ENCODE measurements at places on chromosomes 11 and 22.

GRCh38 chr11:117527271-117527670 lies 199.6 kb downstream of the CEP164 start:
- no peak for DNase-seq

DNA sequence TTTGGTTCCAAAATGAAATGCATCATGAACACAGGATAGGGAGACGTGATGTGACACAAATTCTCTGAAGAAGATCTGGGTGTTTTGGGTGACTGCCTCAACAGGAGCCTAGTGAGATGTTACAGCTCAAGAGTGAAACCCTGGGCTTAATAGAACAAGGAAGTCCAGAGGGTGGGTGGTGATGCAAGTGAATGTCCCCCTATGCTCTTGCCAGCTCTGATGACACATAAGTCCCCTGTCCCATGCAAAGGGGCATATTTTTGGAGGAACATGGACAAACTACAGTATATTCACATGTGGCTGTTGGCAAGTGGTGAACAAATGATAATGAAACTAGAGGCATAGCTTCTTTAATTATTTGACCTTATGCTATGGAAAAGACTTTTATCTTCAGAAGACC lies 9.2 kb downstream of the CRTAM start:
- DNase-seq, result no peak

GRCh38 chr11:116366980-116367645 lies 405.7 kb downstream of the BUD13 start:
- no peak for DNase-seq

- DNase-seq, result no peak
Measured at GRCh38 chr22:27348634-27349033, 452.9 kb downstream of the MN1 start.

DNA sequence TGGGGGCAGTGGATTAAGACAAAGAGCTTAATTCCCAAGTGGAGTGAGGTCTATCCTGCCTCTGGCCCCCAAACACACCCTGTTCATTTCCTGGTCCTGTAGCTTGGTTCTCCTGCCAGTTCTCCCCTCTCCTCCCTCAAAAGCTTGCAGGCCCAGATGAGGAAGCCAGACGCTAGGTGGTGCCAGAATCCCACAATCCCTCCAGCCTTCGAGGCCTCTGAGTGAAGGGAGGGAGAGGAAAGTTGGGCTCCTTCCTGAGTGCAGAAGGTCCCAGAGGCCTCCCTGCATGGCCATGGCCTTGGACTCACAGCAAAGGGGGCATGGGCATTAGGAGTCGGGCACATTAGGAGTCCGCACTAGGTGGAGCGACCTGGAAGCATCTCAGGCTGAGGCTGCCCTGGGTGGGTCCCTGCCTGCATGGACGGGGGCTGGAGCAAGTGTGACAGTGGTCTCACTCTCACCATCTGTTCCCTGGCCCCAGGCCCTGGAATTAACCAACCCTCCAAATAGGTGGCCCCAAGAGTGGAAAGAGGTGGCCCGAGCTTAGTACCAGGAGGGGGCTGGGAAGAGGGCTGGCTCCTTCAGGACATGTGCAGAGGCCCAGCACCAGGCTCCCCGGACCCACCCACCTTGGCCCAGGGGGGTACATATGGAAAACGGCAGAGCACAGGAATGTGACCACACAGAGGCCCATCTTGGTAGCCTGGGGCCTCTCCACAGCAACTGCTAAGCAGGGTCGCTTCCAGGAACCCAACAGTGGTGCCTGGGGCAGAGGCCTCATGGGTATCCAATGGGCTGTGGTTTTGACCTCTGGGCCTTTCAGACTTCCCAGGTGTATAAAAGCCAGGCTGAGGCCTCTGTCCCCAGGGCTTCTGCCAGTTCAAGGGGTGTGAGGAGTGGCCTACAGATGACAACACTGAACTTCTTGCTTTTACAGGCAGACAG lies 5.2 kb downstream of the FXYD2 start:
- peak; percentile 63 for DNase-seq

GRCh38 chr22:48901324-48901723 lies 926.3 kb downstream of the BRD1 start:
- no peak for DNase-seq

- DNase-seq, result no peak
Measured at GRCh38 chr11:1057806-1058205, 16.9 kb upstream of the MUC2 start.

DNA sequence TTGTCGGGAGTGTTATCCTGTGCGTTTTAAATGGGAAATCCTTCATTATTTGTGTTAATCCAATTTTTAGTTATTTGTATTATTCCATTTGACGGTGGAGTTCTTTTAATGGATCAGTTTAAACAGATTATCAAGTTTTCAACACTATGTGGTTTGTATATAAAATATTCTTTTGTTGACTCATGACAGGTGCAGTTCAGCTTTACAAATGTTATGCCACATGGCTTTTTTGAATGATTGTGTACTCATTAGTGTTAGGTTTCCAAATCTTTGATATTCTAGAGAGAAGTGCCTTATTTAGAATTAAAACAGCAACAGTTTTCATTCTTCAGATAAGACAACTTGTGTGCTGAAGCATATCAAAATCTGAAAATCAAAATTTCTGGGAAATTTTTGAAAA lies 2.4 kb downstream of the JAM3 start:
- peak; percentile 64 for DNase-seq

DNA sequence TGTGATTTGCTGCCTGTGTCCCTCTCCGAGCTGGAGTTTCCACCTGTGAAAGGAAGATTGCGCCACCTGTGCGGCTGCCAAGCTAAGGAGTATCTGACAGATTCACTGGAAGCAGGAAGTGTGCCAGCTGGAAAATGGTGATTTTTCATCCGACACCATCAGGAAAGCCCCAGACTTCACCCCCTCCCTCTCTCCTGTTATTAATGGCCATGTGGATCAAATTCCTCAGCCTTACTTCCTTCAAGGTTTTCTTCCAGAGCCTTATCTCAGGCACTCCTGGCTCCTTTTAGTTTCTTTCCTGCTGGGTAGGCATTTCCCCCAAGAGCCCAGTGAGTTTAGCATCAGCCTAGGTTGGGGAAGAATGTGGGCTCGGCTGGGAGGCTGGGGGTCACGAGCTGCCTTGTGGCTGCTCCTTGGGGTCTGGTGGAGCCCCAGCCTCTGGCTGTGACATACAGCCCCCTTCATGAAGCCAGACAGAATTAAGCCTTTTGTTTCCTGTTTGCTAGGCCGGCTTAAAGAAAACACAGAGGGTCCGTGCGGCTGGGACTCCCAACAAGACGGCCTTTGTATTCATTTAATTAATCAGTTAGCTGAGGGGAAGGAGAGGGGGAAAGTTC lies 37.1 kb downstream of the PKNOX2 start:
- DNase-seq, result no peak

All from NCI-H2029 (cell line).